Thymus (tissue), 14 donors: ENCODE measurements at places on chromosomes 1 and 21.
A peak's percentile ranks its signal among the peaks of the same experiment; 100 is the strongest.

DNA sequence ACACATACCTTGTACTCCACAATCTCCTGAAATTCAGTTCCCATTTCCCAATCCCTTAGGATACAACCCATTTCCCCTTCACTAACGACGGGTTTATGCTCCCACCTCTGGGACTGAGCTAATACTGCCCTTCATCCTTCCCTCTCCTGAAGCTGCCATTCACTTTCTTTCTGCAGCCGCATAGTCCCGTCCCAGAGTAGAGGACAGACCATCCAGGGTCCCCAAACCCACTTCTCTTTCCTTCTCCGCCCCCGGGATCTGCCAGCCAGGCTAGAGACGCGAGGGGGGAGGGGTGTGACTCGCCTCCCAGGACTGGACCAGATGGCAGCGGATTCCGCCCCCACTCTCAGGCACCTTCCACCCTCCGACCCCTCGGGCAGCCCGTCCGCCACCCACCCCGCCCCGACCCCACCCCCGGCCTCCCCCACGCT is 679 bp downstream of the ABL2 start:
- DNase-seq: peak; percentile 13

- DNase-seq: no peak
Measured at GRCh38 chr1:243550276-243550675, 294.4 kb downstream of the SDCCAG8 start.

DNA sequence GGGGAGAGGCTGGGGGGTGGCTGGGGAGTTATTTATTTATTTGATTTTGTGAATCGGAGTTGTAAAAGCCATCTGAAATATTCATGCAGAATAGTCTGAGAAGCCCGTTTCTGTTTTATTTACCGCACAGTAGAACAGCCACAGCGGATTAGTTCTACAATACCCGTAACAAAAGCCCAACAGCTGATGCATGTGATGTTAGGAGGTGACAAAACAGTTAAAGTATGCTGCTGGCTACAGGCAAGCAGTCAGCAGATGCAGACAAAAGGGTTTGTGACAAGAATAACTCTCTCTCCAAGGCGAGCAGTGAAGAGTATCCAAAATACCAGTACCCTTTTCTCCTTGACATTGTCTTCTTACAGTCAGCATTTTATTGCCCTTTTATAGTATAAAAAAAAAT is 42.0 kb downstream of the PROX1 start:
- DNase-seq: no peak

DNA sequence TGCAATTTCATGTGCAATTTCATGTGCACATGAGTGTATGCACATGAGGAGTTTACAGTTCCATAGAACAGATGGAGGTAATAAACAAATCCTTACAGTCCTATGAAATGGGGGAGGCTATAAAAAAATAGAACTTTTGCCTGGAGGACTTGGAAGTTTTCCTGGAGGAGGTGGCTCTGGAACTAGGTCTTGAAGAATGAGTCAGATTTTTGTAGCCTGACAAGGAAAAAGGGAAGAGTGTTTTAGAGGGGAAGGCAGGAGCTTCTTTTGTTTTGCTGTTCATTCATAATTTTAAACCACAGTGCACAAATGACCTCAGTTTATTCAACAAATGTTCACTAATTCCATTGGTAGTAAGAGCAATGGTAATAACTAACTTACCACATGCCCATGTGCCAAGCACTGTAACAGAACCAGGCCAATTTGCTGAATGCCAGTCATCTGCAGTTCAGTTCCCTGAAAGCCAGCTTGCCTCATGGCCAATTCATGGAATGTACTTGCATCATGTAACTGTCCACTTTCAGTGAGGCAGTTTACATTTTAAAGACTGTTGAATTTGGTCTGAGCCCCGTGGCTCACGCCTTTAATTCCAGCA is 2.7 kb downstream of the DIO1 start:
- no peak for DNase-seq

GRCh38 chr1:14612256-14612655 is 13.8 kb downstream of the KAZN start:
- DNase-seq: no peak

GRCh38 chr1:8706995-8707396 is 110.4 kb downstream of the RERE start:
- DNase-seq: no peak

- no peak for DNase-seq
Measured at GRCh38 chr1:230458509-230458908, 32.4 kb upstream of the PGBD5 start.

DNA sequence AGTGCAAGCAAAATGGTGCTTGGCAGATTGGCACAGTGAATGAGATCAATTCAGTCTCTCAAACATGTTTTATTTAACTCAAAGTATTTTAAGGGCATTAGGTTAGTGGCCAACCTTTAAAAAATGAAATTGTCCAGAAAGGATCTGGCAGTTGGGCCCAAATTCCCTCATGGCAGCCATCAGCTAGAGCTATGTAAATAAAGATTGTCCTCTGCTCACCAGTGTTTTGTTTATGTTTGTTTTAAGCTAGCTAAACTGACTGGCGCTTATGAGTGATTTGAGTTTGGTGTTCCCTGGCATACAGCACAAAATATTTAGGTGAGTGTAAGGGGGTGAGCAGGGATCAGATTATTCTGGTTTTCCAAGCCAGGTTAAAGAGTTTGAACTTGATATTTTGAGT is 18.1 kb downstream of the HDAC1 start:
- no peak for DNase-seq

GRCh38 chr21:32334980-32335531 is 36.4 kb downstream of the MRAP start:
- DNase-seq: no peak

- DNase-seq: no peak
Measured at GRCh38 chr1:232306269-232306961, 323.5 kb downstream of the SIPA1L2 start.

DNA sequence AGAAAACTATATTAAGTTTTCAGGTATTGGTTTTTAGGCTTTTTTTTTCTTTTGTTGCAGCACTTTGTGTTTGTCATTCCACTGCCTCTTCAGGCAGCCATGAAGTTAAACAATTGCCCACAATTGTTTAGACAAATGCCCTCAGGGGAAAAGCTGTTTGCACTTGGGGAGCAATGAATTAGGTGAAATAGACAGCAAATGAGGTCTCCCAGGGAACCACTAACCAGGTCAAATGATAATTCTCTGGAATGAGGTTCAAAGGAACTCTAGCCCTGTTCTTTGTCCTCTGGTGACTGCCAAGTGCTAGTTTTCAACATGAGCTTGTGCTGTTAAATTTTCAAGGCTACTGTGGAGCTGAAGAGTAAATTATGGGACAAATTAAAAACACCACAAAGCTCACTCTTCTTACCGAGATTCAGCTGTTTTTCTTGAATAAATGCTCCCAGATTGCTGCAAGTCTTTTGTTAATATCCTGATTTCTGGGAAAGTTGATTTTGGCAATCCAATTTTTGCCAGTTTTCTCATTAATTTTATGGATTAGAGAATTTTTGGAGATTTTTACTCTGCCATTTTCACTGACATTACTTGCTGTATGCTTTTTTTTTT is 15.1 kb upstream of the MAB21L3 start:
- no peak for DNase-seq

DNA sequence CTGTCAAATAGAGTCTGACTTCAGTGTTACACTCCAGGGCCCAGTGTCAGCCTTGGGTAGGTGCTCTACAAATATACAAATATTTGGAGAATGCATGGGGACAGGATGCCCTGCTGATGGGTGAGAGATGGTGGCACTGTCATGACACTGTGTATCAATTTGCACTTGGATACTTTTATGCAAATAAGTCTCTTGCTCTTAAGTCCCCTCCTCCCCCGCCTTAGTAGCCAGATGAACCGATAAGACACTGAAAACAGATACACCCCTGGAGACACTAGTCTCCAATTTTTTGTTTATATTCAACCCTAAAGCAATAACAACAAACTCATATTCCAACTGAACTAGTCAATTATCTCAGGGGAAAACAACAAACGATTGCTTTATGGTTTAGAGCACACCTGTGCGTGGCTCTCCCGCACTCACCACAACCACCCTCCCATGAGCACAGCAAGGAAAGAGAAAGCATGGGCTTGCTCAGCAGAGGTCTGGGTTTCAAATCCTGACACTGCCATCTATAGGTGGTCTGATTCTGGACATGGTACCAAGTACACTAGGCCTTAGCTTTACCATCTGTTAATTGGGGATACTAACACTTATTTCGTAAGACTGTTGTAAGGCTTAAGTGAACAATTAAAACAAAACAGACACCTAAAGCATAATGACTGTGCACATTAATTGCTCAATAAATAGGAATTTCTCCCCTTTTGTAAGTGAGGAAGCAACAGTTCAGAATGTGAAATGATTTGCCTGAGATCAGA is 50.3 kb downstream of the HIVEP3 start:
- peak; percentile 71 for DNase-seq

DNA sequence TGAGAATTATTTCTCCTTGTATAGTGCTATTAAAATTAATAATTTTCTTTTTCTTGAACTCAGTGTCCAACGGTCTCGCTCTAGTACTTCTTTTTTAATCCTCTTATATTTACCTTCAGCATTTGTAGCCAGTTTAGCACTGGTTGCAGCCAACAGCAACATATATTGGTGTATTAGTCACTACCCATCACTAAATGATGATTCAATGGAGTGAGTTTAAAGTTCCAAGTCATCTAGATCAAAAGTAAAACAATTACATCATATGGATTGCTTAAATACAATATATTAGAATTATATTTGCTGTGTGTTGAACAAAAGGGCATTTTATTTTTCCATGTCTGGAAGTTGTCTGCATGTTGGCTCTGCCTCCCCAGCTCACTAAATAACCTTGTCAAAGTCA is 591.8 kb downstream of the ADGRL2 start:
- DNase-seq: no peak

DNA sequence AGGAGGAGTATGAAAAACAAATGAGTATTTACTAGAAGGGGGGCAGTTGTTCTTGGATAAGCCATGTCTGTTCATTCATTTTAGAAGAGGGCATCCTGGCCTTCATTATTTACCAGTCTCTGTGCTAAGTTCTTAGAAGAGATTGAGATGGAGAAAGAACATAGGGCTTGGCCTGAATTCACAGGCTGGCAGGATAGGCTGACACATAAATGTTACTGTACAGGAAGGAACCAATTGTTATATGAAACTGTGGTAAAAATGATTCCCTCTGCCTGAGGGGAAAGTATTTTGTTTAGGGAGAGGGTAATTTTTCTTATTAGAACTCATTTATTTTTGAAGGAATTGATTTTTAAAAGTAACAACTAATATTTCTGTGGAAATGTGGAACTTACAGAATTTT is 99.5 kb downstream of the MAN1A2 start:
- DNase-seq: no peak

- DNase-seq: no peak
Measured at GRCh38 chr1:156465747-156466365, 34.7 kb downstream of the MEF2D start.

DNA sequence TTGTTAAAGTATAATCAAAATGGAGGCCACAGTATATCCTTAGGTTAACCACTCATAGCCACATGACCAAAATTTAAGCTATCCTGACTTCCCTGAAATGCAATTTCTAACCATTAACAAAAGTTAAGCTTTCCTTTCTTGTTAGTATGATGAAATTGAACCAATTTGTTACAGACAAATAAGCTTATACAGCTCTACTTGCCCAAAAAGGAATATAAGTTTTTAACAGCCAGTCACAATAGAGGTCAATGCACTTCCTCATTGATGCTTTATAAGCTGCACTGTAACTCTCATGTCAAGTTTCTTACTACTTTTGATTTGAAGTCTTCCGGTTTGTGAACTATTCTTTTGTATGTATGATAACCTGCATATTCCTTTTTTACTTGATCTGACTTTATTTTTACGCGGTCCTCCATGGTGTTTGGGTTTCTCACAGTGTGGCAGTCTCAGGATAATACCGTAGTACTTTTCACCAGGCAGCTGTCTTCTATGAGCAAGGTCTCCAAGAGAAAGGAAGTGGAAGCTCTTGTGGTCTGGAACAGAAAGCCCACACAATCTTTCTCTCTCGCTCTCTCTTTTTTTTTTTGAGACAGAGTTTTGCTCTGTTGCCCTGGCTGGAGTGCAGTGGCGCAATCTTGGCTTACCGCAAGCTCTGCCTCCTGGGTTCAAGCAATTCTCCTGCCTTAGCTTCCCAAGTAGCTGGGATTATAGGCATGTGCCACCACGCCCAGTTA is 331.6 kb downstream of the SRGAP2C start:
- DNase-seq: peak; percentile 65

GRCh38 chr1:225666495-225666894 is 13.6 kb upstream of the ENAH start:
- DNase-seq: no peak

DNA sequence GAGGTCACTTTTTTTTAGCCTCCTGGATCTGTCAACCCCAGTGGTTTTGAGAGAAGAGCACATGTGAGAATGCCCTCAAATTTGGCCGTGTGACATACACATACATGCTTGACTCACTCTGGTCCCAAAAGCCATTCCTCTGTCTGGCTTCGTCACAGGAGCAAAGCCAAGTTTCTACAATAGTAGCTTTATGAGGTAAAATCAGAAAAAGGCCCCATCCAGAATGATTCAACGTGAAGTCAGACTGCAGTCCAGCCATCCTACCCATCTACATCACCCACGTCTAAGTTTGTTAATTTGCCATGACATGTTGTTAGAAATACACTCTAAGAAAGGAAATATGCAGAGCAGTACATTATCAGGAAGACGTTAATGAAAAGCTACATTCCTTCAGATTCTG is 245.2 kb downstream of the SDCCAG8 start:
- DNase-seq: no peak

GRCh38 chr1:241485145-241485544 is 34.4 kb downstream of the FH start:
- DNase-seq: no peak

- no peak for DNase-seq
Measured at GRCh38 chr21:29102791-29103257, 27.6 kb upstream of the MAP3K7CL start.

DNA sequence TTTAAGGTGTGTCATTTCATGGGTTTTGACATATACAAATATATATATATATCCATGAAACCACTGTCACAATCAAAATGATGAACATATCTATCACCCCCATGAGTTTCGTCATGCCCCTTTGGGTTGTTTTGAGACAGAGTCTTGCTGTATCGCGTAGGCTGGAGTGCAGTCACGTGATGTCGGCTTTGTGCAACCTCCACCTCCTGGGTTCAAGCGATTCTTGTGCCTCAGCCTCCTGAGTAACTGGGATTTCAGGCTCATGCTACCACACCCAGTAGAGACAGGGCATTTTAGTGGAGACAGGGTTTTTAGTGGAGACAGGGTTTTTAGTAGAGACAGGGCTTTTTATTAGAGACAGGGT is 8.0 kb downstream of the HJV start:
- DNase-seq: no peak

DNA sequence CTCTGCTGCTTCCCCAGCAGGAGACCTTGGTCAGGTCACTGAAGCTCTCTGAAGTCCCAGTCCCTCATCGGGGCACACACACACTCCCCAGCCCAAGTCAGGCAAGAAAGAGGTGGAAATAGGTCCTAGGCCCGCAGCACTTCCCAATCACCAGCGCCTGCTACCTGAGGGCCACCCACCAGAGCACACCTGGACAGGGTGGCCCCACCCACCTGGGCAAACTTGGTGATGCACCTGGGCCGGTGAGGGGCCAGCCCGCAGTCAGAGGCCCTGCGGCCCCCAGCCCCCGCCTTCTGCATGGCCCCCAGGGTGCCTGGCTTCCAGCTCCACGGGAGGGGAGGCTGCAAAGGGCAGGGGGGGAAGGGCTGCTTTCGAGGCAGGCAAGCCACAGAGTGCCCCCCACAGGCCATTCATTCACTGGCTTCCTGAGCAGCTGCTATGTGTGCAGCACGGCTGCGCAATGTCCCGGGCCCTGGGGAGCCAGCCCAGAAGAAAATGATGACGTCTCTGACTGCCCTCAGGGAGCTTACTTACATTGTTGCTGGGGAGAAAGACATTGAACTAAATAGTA is 4.7 kb downstream of the SH2D5 start:
- no peak for DNase-seq
